K562 (cell line): ENCODE measurements at places on chromosomes 2 and 18. TPM values are rescaled to one million over a fixed set of nuclear protein-coding genes. Genes with fewer than 3 reads are reported as not detected.

DNA sequence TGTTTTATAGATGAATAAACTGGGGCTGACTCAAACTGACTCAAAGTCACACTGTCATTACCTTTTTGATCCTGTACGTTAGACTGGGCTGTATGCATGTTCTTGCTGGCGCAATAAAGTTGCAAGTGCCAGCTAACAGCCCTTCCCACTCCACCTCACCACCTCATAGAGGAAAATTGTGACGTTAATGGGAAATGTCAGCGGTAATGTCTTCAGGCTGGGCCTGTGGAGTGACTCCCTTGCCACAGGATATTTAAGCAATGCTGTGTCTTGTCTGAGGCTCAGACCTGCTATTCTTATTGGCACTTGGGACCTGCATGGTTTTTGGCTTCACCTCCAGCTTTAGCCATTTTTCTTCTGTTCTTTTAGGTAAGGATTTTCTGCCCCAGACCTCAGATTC, 25.2 kb upstream of the CASP10 start:
- no peak for DNase-seq

DNA sequence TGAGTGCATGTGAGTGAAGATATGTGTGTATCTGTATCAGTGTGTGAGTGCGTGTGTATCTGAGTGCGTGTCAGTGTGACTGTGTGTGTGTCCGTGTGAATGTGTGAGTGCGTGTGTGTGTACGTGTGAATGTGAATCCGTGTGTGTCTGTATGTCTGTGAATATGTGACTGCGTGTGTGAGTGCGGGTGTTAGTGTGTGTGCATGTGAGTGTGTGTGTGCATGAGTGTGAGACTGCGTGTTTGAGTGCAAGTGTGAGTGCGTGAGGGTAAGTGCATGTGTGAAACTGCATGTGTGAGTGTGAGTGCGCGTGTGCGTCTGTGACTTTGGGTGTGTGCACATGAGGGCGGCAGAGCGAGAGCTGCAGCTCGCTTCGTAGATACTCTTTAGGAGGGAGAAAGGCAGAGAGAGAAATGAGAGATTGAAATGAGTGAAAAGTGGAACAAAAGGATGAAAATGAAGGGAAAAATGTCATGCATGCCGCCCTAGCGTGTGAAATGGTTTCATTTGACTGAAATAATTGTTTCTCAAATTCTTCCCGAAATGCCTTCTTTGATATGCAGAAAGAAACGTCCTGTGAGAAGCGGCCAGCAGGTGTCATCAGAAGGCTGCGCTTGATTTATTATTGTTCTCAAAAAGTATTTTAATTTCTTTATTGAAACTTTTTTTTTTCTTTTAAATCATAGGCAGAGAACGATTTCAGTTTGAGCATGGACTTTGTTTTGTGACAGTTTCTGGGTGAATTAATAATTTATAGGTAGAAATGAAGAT, 25.6 kb downstream of the ZNF407 start:
- DNase-seq: no peak

- DNase-seq: no peak
These were observed 98.9 kb downstream of the CCDC148 start for GRCh38 chr2:158357699-158358098.

The NT5DC4 gene
- 4.7 and 6.8 TPM in 2 replicates for total RNA-seq

DNA sequence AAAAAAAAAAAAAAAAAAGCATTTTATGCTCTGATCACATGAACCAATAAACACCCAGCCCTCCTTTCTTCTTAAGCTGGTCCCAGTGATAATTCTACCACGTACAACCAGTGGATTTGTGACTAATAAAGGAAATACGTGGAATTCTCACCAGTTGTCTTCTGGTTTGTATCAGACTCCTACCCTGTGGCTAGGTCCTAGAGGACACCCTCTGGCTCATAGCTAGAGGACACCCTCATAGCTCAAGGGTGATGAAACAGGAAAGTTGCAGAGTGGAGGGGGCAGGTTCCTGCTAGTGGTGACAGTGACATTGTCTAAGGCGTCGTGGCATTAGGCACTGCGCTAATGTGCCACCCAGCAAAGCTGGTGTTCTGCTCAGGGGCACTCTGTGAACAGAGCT, 167.8 kb downstream of the BCL11A start:
- no peak for DNase-seq

GRCh38 chr2:118667964-118668363, 179.5 kb downstream of the EN1 start:
- no peak for DNase-seq

- no peak for DNase-seq
These were observed 656.4 kb downstream of the MBD2 start for GRCh38 chr18:53567929-53568574.

DNA sequence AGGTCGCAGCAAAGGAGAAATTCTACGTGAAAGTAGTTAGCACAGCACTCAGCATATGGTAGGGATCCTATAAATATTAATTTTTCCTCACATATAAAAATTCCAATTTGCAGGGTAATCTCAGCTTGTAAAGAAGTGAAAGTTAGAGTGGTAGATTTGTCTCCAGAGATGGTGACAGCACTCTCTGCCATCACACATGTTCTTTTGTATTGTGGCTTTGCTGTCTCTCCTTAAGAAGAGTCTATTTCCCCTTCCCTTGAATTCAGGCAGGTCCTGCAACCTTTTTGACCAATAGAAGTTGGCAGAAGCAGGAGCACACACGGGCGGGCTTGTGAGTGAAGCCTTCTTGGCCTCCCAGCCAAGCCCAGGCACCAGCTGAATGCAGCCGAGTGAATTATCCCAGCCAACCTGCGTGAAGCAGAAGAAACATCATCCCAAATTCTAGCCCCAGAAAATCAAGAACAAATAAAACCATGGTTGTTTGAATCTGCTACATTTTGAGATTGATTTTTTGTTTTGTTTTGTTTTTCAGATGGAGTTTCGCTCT, 107.8 kb upstream of the COPS8 start:
- no peak for DNase-seq

The LTBP1 gene
- 12.8 and 13.6 TPM in 2 replicates for total RNA-seq

DNA sequence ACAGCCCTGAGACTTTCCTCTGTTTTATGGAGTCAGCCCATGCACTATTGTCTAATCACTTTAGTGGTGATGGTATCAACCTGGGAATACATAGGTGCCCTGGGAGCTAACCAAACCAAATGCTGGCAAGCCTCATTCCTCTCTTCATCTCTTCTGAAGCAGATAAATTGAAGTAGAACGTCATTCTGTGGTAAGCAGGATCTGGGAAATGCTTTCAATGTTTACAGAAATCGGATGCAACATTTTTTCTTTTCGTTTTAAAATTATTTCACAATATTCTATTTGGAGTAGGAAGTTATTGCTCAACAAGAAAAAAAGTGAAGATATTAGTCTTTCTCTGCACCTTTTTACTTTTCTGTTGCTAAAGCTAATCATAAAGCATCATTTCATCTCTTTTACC, 114.2 kb downstream of the RBMS1 start:
- no peak for DNase-seq

The TRAK2 gene
- 8.5 and 8.6 TPM in 2 replicates for total RNA-seq

GRCh38 chr2:88857951-88858411, 166.5 kb downstream of the RPIA start:
- no peak for DNase-seq

The CKAP2L gene
- total RNA-seq: 17.6 and 18.6 TPM in 2 replicates

GRCh38 chr2:42361728-42362283, 789 bp upstream of the COX7A2L start:
- no peak for DNase-seq

GRCh38 chr2:198173242-198173641, 368.8 kb downstream of the PLCL1 start:
- DNase-seq: no peak

- no peak for DNase-seq
These were observed 734.7 kb upstream of the PKDCC start for GRCh38 chr2:41313082-41313481.

The MBOAT2 gene
- 42.8 and 44.6 TPM in 2 replicates for total RNA-seq

DNA sequence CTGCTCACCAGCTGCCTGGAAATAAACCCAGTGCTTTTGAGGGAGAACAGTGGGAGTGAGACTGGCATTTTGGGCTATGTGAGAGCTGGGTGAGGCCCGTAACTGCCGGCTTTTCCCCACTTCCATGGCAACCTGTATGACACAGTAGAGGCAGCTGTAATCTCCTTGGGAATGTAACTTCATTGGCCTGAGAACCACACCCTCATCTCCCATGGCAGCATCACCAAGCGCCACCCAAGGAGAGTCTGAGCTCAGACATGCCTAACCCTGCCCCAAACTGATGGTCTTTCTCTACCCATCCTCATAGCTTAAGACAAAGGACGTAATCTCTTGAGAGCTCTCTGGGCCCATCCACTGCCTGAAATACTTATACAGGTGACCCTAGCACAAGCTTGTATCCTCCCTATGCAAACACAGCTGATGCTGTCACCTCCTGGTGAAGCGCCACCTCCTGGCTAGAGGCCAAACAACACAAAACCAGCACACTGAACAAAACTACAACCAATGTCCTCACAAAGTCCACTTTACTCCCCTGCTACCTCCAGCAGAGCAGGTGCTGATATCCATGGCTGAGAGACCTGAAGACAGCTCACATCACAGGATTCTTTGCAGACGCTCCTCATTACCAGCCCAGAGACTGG, 763.4 kb upstream of the NRXN1 start:
- DNase-seq: no peak

DNA sequence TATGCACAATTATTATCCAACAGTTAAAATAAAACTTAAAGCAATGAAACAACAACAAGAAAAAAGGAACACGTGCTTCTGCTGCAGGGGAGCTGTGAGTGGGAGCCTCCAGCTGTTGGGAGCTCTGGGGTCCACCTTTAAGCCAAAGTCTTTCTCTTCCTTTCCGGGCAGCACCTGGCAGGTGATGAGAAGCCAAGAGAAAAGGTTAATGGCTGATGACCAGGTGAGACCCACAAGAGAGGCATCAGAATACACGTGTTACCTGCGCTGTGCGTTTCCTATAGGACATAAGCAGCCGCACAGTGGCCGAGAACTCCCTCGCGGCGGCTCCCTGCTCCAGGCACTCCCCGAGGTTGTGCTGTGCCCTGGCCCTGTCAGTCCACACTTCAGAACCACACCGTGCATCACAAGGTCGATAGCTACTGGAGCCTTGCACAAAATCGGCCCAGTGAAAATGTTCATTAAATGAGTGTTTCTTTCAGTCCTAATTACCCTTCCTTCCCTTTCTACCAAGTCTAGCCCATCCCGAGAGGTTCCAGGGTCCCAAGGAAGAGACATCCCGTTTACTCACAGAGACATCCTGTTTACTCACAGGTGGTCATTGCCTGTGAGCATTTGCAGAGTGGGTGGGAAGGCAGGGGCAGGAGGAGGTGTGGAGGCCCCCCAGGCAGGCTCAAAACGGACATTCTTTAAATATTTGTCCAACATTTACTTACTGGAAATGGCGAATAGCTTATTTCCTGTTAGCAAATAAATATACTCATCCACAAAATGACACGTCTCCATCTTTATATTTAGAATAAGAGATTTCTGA, 44.9 kb upstream of the ASB18 start:
- DNase-seq: no peak

- no peak for DNase-seq
These were observed 1348.0 kb upstream of the TMEFF2 start for GRCh38 chr2:193542762-193543161.

The GPR17 gene
- not detected in 2 replicates for total RNA-seq

GRCh38 chr18:41265047-41265446, 690.0 kb upstream of the PIK3C3 start:
- DNase-seq: no peak

The POTEI gene
- 3.7 and 3.9 TPM in 2 replicates for total RNA-seq

- DNase-seq: peak; percentile 31
These were observed 108.1 kb downstream of the MARCO start for GRCh38 chr2:119049968-119050704.

The ZNF396 gene
- total RNA-seq: 1.2 and 2.0 TPM in 2 replicates

The ASB18 gene
- not detected in 2 replicates for total RNA-seq

The BAZ2B gene
- total RNA-seq: 18.7 and 19.7 TPM in 2 replicates

The ATP6V1B1 gene
- total RNA-seq: not detected in 2 replicates

- no peak for DNase-seq
These were observed 4.3 kb downstream of the UGT1A9 start for GRCh38 chr2:233676046-233676445.

The LRATD1 gene
- total RNA-seq: 6.5 and 7.3 TPM in 2 replicates

The COLEC11 gene
- total RNA-seq: 2.9 and 4.3 TPM in 2 replicates

GRCh38 chr2:239934571-239935171, 90.5 kb downstream of the NDUFA10 start:
- peak; percentile 55 for DNase-seq

The BMP10 gene
- total RNA-seq: 0.89 and 0.91 TPM in 2 replicates

The TWIST2 gene
- not detected in 2 replicates for total RNA-seq

GRCh38 chr2:72581560-72582181, 244.2 kb downstream of the EXOC6B start:
- DNase-seq: no peak

DNA sequence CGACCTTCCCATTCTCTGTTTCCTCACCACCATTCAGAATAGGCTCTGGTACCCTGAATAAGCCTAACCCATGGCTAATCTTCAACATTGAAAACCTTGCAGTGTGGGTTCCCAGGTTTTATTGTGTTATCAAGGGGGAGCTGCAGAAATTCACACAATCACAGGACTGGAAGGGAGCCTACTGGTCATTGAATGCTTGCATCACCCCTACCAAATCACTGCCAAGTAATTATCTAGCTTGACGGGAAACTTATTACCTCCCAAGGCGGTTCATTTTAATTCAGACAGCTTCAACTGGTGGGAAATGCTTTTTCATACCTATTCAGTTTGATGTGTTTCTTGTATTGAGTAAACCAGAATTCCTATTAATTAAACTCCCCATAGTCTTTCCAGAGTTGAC, 33.6 kb upstream of the EFEMP1 start:
- no peak for DNase-seq

DNA sequence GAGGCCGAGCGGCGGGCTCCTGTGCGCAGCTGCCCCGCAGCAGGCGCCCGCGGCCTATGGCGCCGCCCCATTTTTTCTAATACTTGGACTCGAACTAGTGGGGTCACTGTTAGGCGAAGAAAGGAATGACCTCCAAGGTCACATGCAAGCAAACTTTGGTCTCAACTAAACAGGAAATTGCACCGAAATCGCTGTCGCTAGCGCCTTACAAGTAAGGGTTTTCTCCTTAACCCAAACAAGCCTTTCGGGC, 339 bp downstream of the ACAA2 start:
- DNase-seq: peak; percentile 18

The DGKD gene
- 22.8 and 29.5 TPM in 2 replicates for total RNA-seq

The KRTCAP3 gene
- total RNA-seq: 1.0 and 1.4 TPM in 2 replicates

DNA sequence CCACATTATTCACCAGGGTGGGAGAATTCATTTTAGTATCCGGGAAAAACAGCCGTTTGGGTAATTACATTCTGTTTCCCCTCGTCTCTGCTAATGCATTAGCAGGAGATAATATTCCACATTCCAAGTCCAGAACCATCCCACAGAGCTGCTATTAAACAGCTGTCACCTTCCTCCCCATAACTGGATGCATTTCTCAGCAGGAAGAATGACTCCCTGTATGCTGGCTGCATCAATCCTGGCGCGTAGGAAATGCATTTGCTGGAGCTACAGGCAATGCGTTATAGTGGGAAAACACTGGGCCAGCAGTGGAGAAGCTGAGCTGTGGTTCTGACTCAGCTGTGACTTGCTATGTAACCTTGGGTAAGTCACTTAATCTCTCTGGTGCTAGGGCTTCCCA, 246.0 kb downstream of the CLIP4 start:
- no peak for DNase-seq
